ENCODE measurements at places on chromosomes 11 and 22.

DNA sequence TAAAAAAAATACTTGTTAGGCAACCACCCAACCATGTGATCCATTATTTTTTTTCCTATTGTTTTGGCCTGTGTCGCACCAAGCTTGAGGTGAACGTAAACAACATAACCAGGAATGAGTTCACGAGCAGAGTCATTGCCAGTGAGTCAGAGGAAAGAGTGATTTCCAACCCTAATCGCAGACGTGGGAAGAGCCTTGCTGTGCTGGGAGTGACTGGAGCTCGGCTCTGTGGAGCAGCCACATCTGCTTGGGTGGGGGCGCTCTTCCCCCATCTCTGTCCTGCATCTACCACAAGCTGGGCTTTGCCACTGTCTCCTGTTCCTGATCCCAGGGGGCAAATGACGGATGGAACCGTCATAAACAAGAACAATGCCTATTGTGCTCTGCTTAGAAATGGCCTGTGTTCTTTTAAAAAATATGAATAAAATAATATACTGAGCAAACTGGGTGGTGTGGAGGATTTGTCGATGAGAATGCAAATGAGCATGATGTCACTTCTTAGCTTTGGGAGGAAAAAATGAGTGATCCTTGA is 210.0 kb downstream of the KIRREL3 start:
- DNase-seq: no peak

DNA sequence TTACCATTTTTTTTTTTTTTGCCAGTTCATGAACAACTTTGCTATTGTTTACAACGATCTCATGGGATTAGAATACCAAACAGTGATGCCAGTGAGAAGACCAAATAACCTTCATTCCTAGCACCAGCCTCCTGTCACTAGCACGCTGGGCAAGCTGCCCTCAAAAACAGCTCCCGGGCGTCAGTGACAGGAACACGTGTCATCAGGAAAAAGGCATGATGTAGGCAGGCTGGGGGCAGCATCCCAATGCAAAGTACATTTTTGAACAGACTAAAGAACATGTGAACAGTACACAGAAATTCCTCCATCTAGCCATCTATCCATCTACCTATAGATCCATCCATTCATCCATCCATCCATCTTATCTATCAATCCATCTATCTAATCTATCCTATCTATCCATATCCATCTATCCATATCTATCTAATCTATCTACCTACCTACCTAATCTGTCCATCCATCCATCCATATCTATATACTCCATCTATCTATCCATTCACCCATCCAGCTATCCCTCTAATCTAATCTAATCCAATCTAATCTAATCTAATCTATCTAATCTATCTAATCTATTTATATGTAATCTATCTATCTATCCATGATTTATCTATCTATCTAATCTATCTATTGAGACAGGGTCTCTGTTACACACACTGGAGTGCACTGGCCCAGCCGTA is 378.5 kb downstream of the SHANK2 start:
- no peak for DNase-seq

DNA sequence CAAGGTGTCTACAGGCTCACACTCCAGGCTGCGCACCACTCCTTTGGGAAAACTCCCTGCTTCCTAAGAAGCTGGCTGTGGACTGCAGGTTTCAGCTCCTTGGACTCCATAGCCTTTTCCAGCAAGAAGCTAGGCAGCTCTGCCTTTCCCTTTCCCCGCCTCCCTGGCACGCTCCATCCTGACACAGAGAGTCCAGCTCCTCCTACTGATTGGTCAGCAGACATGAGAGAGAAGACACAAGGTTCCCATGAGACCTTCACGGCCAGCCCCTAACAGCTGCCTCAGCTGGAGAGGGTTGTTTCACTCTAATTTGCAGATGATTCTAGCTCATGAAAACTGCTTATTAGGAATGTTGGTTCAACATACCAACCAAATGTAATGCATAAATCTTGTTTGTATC is 27.6 kb downstream of the TENM4 start:
- DNase-seq: no peak

- no peak for DNase-seq
Observed at GRCh38 chr11:117489999-117490679, 162.5 kb downstream of the CEP164 start.

GRCh38 chr11:59552844-59553243 is 41.5 kb downstream of the OR4D9 start:
- DNase-seq: no peak

DNA sequence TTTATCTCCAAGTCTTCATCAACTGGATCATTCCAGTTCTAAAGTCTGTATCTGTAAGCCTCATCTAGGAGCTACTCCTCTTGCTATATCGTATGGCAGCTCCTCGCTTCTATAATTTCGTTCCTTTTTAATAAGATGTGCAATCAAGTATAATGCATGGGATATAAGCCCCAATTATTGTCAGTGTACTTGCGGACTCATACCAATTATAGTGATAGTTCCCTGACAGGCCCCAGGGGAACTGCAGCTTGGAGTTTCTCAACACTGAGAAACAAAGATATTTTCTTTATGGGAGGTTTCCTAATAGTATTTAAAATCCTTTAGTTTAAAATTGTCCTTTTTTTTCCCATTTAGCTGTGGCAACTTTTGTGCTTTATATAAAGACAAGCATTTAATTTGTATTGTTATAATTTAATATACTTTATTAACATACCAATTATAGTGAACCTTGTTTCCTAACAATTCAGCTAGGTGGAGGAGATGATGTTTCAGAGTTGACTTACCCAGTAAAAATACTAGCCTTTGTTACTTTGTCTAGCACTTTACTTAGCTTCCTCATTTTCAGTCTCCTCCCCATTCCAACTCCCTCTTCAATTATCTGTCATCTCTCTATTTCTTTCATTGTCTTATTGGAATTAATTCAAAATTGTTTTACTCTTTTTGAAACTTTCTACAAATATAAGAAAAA is 25.3 kb upstream of the DDX17 start:
- DNase-seq: no peak

DNA sequence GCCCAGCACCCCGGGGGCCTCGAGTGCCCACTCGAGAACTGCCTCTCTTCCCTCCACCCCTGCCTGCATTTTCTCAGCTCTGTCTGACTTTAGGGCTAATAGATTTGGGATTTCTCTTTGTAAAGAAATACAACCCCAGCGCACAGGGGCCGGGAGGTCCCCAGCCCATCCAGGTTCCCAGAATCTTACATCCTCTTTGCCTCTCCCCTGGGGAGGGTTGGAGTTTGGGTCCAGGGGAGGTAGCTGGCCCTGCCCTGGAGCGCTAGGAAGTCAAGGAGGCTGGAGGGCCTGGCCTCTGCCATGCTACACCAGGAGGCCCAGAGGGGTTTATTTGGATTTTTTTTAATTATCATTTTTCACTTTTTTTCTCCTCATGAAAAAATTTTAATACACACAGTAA is 65.7 kb upstream of the LMO1 start:
- DNase-seq: no peak

- DNase-seq: no peak
Observed at GRCh38 chr22:19869497-19870152, 15.0 kb upstream of the GNB1L start.

DNA sequence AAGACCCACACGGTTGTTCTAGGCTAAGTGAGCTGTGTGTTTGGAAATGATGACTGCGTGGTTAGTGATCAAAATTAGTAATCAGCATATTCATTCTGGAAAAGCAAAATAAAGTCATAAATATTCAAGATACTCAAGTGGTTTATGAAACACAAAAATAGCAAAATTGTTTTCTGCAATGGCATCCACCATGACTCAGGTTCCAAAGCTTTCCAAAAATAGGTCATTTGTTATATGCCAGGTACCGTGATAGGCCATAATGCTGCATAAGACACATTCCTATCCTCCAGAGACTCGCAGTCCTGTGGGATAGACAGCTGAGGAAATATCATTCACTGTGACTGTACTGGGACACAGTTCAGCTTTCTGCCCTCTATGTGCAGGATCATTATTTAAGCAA is 2.4 kb upstream of the ATL3 start:
- no peak for DNase-seq

DNA sequence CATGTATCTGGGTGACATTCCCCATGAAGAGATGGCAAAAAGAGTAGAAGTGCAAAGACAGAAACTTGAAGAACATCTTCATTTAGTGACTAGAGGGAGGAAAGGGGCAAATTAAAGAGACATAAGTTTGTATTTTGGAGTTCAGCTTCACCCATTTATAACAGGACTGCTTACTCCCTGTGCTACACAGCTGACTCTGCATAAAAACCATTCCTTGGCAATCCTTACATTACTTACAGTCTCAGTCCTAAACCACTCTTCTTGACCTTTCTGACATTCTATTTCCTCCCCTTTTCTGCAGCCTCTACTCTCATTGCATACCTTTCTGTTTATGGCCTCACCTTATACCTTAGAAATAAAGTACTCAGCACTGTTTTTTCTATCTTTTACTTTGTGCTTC is 6.8 kb upstream of the SERGEF start:
- no peak for DNase-seq

GRCh38 chr22:46879083-46879482 is 116.6 kb downstream of the TBC1D22A start:
- no peak for DNase-seq

DNA sequence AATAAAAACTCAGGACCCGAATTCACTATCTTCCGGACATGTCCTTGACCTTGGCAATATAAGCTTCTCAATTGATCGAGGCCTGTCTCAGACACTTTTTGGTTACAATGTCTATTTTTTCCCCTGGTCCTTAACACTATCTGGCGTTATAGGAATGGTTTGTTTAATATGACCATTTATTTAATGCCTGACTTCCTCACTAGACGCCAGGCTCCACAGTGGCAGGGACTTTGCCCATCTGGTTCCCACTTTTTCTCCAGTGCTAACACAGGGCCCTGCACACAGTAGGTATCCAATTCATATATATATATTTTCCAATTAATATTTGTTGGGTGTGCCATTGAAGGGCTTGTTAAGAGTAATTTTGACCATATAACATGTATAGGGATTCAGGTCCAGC is 7.9 kb upstream of the CBX6 start:
- no peak for DNase-seq

DNA sequence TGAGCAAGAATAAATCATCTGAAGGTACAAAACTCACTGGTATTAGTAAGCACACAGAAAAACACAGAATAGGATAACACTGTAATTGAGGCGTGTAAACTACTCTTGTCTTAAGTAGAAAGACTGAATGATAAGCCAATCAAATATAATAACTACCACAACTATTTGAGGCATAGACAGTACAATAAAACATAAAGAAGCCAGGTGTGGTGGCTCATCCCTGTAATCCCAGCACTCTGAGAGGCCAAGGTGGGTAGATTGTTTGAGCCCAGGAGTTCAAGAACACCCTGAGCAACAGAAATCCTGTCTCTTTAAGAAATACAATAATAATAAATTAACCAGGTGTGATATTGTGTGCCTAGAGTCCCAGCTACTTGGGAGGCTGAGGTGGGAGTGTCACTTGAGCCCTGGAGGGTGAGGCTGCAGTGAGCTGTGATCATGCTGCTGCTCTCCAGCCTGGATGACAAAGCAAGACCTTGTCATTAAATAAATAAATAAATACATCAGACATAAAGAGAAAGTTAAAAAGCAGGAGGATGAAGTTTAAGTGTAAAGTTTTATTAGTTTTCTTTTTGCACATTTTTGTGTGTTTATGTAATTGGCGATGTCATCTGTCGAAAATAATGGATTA is 390.6 kb downstream of the DYNC2H1 start:
- no peak for DNase-seq

- no peak for DNase-seq
Observed at GRCh38 chr22:28594076-28594796, 85.4 kb downstream of the TTC28 start.

- DNase-seq: no peak
Observed at GRCh38 chr22:39251762-39252460, 7.1 kb upstream of the PDGFB start.

DNA sequence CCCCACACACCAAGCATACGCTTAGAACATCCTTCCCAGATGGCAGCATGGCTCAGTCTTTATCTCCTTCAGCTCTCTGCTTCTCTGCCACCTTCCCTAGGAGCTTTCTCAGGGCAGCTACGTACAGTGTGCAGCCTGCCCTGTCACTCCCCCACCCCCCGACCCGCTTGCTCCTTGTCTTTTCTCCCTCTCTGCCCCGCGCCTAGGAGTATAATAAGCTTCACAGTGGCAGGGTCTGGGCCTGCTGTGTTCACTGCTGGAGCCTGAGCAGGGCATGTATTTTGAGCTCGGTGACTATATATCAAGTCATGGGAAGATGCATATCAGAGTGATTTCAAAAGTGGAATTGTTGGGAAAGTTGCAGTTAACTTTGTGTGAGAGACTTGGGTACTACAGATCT is 55.8 kb upstream of the ADSL start:
- no peak for DNase-seq

GRCh38 chr22:29426476-29426875 is 11.9 kb upstream of the RFPL1 start:
- DNase-seq: no peak

DNA sequence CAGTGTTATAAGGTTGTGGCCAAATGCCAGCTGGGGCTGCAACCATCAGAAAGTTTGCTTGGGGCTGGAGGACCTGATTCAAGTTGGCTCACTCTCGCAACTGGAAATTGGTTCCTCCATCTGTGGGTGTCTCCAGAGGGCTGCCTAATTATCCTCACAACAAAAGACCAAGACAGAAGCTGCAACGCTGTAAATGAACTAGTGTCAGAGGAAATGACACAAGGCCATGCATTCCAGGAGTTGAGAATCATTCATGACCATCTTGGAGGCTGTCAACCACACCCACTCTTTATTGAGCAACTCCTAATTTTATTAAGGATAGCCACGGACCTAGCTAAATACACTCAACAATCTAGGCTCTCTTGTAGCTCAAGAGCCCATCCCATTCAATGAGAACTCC is 1060.8 kb downstream of the OPCML start:
- DNase-seq: no peak

DNA sequence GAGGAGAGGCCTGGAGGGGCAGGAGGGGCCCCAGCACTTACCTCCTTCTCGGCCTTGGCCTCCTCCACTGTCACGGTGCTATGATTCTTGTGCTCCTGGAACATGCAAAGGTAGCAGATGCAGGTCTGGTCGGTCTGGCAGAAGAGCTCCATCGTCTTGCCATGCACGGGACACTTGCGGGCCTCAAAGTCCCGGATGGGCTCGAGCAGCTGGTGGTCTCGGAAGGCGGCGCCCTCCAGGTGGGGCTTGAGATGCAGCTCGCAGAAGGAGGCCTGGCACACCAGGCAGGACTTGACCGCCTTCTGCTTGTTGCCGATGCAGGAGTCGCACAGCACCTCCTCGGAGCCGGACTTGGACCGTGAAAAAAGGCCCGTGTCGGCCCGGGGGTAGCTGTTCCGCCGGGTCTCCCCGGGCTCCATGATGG is 714 bp downstream of the TRIM29 start:
- no peak for DNase-seq

DNA sequence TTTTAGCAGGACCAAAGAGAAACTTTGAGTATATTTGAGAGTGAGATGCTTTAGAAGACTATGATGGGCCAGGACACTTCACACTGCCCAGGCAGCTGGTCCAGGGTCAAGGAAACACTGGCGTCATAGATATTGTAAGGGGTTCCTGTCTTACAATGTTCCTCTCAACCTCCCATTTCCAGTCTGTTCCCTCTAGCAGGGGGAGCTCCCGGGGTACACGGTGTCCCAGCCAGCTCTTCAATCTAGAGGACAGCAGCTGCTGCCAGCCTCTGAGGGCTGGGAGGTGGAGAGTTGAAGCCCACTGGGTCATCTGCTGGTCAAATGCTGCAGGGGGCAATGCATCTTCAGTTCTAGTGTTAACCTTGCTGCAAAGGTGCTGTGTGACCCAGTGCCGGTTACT is 40.7 kb upstream of the TIMP3 start:
- DNase-seq: no peak

- no peak for DNase-seq
Observed at GRCh38 chr11:77589181-77589520, 602 bp upstream of the AQP11 start.

GRCh38 chr11:62152245-62153086 is 28.7 kb downstream of the INCENP start:
- DNase-seq: no peak
